ENCODE measurements at places on chromosomes 6 and 20.

- DNase-seq: no peak
These were observed 25.8 kb downstream of the ANKRD6 start for GRCh38 chr6:89458704-89459103.

DNA sequence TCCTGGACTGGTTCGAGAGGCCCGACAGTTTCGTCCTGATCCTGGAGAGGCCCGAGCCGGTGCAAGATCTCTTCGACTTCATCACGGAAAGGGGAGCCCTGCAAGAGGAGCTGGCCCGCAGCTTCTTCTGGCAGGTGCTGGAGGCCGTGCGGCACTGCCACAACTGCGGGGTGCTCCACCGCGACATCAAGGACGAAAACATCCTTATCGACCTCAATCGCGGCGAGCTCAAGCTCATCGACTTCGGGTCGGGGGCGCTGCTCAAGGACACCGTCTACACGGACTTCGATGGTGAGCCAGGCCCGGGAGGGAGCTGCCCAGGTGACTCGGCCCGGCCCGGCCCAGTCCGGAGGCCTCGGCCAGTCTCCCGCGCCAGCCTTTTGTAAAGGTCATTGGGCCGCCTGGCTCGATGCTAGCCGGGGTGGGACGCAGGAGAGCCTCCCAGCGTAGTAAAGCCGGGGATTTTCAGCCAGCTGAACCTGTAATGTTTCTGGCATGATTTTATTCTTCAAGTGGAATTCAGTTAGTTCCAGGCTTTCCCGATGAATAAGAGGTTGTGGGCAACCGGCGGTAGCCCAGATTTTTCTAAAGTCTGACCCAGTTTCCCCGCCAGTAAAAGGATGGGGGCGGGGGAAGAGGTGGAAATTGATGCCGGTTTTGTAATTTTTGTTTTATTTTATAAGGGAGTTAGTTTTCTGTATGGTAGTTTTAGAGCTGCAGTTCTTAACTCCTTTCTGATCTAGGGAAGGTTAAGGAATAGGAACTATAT lies 1.4 kb downstream of the PIM1 start:
- peak; percentile 32 for DNase-seq

DNA sequence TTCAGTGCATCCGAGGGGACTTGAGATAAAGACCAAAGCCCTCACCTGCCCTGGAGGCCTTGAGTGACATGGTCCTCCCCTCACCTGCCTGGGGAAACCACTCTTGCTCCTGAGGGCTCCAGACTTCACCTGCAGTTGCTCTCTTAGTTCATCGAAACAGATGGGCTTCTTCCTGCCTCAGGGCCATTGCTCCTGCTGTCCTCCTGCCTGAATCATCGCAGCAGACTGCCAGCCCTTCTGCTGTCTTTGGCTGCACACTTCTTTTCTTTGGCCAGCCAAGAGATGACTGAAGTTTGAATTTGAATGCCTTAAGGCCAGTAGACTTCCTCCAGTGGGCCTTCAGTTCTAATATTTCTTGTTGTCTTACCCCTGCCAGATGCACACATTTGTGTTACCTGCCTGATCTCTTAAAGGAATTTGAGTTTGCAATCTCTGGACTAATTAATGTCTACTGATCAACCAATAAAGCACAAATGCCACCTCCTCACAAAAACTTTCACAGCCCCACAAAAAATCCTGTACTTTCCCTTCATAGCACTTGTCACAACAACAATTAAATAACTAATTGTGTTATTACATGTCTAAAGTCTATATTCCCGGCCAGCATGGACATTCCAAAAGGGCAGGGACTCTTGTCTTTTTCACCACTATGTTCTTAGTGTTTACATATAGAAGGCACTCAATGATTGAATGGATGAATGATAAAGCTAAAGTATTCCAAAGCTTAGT lies 56.7 kb upstream of the SGK1 start:
- no peak for DNase-seq

DNA sequence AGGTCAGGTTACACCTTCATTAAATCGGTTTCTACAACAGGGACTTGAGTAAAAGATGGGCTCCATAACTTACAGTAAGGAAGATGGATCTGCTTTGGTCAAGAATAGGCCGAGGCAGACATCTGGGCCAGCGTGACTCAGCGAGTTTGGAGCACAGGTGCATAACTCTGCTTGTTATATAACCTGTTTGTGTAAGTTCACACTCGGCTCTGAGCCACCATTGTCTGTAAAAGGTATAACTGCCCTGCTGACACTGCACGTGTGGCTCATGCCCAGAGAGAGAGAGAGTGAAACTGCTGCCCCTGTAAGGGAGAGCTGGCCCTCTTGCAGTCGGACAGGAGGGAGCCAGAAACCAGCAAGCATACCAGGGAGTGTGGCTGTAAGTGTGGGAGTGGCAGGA lies 737.9 kb upstream of the SLC35B3 start:
- no peak for DNase-seq

DNA sequence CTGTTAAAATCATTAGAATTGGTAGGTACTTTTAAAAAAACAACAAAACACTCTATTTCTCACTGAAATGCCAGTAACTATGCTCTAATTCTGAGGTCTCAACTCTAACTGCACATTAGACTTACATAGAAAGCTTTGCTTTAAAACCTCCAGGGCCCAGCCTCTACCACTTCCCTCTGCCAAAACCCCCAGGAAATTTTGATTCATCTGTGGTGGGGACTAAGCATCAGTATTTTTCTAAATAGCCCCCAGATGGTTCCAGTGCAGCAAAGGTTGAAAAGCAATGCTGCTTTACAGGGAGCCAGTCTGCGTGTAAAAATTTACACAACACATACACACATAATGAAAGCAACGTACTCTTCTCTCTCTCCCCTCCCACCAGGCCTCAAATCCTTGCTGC lies 3.8 kb downstream of the TBC1D32 start:
- no peak for DNase-seq

DNA sequence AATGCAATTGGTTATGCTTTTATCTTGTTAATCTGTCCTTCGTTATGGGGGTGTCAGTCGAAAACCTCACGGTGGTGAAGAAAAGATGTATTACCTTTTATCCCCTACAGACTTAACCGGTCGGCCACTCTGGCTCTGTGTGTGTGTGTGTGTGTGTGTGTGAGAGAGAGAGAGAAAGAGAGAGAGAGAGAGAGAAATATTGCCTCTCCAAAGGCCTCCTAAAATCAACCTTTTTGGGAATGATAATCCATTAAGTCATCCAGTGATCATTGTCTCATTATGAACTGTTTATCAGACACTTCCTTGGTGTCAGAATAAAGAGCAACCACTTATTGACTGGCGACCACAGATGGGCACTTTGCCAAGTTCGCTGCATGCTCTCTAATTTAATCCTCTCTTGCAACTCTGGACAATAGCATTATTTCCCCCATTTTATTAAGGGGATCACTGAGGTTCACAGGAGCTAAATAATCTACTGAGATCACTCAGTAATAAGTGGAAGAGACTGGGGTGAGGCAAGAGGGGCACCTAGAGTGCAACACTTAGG lies 30.7 kb downstream of the SLC35D3 start:
- DNase-seq: no peak

DNA sequence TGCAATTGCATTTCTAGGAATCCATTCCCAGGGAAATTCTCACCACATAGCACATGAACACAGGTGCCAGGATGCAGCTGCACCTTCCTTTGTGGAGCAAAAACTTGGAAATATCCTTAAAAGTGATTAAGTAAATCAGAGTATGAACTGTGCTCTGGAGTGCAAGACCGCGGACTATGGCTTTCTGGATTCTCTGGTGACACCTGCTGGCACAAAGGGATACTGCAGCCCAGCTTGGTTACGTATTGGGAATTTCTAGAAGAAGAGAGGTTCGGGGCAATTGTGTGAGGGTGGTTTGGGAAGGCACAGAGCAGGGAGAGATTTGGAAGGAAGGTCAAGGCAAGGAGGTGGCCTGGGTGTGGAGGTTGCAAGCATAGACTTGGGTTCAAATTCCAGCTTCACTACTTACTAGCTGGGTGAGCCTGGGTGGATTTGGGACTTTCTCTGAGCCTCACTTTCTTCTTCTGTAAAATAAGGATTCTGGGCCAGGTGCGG lies 15.9 kb upstream of the PEDS1 start:
- DNase-seq: peak; percentile 64

GRCh38 chr6:20704325-20705025 lies 170.2 kb downstream of the CDKAL1 start:
- no peak for DNase-seq

DNA sequence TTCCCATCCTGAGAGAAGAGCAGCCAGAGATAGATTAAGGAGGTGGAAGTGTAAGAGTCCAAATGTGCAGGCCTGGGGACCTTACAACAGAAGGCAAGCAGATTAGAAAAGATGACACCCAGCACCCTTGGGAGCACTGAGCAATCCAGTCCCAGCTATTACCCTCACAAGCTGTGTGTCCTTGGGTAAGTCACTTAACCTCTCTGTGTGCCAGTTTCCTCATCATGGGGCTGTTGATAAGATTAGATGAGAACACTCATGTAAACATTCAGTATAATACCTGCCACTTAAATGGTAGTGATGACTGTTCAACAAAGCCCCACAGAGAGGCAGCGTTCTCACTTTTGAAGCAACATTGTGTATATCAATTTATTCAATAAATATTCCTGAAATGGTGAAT lies 114.8 kb upstream of the CST7 start:
- DNase-seq: no peak

- DNase-seq: no peak
These were observed 98.8 kb downstream of the SOD2 start for GRCh38 chr6:159594106-159594749.

GRCh38 chr6:128569732-128570679 lies 49.6 kb upstream of the PTPRK start:
- no peak for DNase-seq

GRCh38 chr20:50694379-50695134 lies 3.2 kb upstream of the RIPOR3 start:
- DNase-seq: no peak

DNA sequence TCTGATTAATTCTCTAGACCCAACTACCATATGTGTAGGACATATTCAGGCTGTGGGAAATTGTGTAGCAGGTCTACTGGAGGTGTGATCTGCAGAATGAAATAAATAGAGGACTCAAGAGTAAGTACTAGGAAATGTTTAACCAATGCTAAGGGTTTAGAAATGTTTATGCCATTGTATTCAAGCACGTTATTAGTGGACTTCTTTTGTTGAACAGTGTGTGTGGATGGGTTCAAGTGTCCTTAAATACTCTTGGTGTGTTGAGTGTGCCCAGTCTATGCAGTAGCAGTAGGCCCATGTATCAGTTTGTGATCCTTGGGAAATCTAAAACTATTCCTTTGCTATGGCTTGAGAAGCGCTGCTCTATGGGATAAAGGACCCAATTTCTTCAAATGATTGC lies 112.1 kb downstream of the FARS2 start:
- no peak for DNase-seq

DNA sequence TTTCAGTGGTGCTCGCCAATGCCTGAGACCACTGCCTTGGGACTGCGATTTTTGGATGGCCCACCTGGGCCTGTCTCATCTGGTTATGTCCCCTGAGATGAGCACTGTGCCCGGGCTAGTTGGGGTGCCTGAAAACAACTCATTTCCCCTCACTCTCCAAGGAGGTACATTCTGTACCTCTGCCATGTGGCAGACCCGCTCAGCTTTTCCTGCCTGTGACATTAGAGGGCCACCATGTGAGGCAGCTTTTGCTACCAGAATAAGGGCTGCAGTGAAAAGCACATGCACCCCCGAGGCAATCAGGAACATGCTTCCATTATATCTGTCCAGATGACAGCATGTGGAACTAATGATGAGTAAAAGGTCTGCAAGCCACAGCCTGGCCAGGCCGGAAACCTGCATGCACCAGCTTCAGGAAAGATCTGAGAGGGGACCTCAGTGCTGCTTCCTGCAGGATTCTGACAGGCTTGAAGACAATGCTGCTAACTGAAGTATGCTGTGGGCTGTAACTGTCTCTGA lies 11.3 kb upstream of the SRSF6 start:
- no peak for DNase-seq

DNA sequence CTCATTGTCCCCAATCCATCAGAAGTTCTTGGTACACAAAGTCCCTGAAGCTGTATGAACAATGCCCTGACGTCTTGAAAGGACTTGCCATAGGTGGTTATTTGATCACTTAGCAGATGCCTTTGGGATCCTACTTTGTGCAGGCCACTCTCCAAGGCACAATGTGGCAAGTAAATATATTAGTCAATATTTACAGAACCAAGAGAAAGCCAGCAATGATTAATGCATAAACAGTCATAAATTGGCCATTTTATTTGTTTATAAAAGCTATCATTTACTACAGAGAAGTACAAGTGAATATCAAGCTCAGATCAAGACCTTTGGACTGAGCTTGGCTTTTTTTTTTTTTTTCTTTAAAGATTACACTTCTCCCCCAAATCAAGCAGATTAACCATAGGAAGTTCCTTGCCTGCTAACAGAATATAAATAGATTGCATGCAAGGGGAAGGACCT lies 161.8 kb downstream of the MTHFD1L start:
- DNase-seq: no peak

GRCh38 chr6:91330896-91331295 lies 744.0 kb upstream of the MAP3K7 start:
- no peak for DNase-seq

- DNase-seq: no peak
These were observed 32.2 kb upstream of the VGLL2 start for GRCh38 chr6:117233145-117233544.
